ENCODE measurements at places on chromosomes 1 and 21. TPM values are rescaled to one million over a fixed set of nuclear protein-coding genes. Genes with fewer than 3 reads are reported as not detected.

Gene RHOU
- total RNA-seq = not detected

Gene PLA2G2D
- not detected for total RNA-seq

Gene CTH
- 23.0 TPM for total RNA-seq

GRCh38 chr1:244865028-244865371 is 657 bp upstream of the HNRNPU start:
- peak overlapping the region; percentile 97 for H3K4me3 ChIP-seq
- H3K4me1 ChIP-seq = peaks cover 32% of the 10 kb centered on the region
- peaks cover 31% of the 10 kb centered on the region for H3K36me3 ChIP-seq
- peak overlapping the region; percentile 73 for H3K27ac ChIP-seq
- DNase-seq = peak; percentile 70

- no peak overlapping the region for H3K27ac ChIP-seq
- H3K27me3 ChIP-seq = no peaks in the 10 kb centered on the region
- DNase-seq = no peak
- H3K4me3 ChIP-seq = no peak overlapping the region
Observed at GRCh38 chr1:167121375-167122120, 27.7 kb downstream of the STYXL2 start.

GRCh38 chr1:66930823-66931174 is 6.0 kb downstream of the MIER1 start:
- H3K4me1 ChIP-seq = peaks cover 66% of the 10 kb centered on the region
- no peaks in the 10 kb centered on the region for H3K27me3 ChIP-seq
- DNase-seq = peak; percentile 57
- H3K27ac ChIP-seq = peak overlapping the region; percentile 82
- peaks cover 6% of the 10 kb centered on the region for H3K36me3 ChIP-seq

GRCh38 chr1:31712068-31712467 is 8.3 kb upstream of the COL16A1 start:
- no peaks in the 10 kb centered on the region for H3K27me3 ChIP-seq
- DNase-seq = no peak
- H3K4me1 ChIP-seq = peaks cover 6% of the 10 kb centered on the region

Gene KCNT2
- total RNA-seq = not detected

DNA sequence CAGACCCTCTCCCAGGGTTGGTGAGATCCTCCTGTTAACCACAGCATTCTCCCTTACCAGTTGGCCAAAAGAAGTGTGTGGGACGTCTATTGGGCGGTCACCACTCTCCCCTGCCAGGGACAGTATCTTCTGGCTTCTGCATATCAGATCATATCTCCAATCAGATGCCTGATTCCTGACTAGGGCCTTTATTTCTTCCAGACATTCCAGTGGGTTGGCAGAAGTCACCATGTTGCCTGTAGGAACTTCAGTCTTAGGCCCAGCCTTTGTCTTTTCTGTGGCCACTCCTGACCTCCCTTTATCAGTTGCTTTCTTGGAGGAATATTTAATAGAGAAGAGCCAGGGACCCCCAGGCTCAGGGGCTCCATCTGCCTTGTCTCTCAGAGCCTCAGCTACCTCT is 130.4 kb upstream of the F3 start:
- no peaks in the 10 kb centered on the region for H3K36me3 ChIP-seq
- DNase-seq = no peak
- H3K4me1 ChIP-seq = no peaks in the 10 kb centered on the region
- H3K4me3 ChIP-seq = no peak overlapping the region
- no peak overlapping the region for H3K27ac ChIP-seq

Gene OLIG2
- not detected for total RNA-seq

DNA sequence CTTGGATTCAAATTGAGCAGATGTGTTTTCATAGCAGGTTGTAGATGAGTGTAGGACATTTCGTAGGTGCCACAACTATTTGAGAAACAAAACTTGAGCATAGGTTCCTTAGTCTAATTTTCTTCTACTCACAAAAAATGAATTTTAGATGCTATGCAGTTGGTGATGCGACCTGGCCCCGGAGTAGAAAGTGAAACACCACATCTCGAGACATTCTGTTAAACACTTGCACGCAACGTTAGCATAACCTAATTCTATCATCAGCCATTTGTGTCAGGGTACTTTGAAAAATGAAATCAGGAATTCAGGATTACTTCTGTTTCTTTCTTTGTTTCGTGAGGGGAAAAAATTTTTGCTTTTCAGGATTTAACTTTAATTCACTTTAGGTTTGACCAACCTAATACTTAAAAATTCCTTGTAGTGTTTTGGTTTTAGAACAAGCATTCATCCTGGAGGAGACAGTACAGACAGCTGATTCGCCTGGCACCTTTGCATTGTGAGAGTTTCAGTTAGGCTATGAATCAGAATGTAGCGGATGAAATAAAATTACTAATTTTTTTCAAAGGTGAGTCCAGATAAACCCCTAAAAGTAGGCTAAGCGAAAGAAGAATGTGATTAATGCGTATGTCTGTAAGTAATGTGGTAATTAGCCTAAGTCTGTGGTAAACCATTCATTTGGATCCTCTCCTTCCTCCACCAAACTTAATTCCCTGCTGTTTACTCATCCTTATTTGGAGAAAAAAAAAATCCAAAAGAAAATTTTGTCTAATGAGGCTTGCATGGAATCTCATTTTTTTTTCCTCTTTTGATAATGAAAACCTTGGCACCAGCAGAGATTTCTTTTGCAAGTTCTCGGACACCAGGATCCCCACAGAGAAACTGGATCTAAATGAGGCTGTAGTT is 44.9 kb downstream of the MAP3K21 start:
- no peak for DNase-seq
- H3K4me3 ChIP-seq = no peak overlapping the region
- no peaks in the 10 kb centered on the region for H3K27me3 ChIP-seq
- peaks cover 2% of the 10 kb centered on the region for H3K4me1 ChIP-seq
- no peaks in the 10 kb centered on the region for H3K36me3 ChIP-seq

Gene OPTC
- total RNA-seq = not detected

Gene FCRL6
- total RNA-seq = not detected

Gene FAM3B
- total RNA-seq = not detected

Gene NGF
- total RNA-seq = not detected

DNA sequence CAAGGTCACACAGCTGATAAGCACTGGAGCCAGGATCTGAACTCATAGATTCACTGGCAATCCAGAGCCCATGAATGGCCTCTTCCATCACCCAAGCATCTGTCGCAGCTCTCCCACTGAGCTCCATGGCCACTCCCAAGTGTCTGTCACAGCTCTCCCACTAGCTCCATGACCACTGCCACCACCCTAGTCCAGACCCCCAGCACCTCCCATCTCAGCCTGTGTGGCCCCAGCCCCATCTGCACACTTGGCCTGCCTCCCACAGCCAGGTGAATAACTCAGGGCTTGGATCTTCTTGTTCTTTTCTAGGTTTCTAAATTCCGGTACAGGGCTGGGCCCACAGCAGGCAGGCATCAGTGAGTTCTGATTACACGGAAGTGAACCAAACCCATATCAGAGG is 76.0 kb downstream of the GLIS1 start:
- no peaks in the 10 kb centered on the region for H3K27me3 ChIP-seq
- no peak for DNase-seq
- no peak overlapping the region for H3K27ac ChIP-seq
- no peaks in the 10 kb centered on the region for H3K36me3 ChIP-seq
- no peaks in the 10 kb centered on the region for H3K4me1 ChIP-seq

- no peaks in the 10 kb centered on the region for H3K27me3 ChIP-seq
- H3K4me1 ChIP-seq = peaks cover 23% of the 10 kb centered on the region
Observed at GRCh38 chr1:228366866-228367741, 39.5 kb downstream of the TRIM11 start.

Gene CFHR4
- not detected for total RNA-seq

Gene STIL
- total RNA-seq = 29.4 TPM

DNA sequence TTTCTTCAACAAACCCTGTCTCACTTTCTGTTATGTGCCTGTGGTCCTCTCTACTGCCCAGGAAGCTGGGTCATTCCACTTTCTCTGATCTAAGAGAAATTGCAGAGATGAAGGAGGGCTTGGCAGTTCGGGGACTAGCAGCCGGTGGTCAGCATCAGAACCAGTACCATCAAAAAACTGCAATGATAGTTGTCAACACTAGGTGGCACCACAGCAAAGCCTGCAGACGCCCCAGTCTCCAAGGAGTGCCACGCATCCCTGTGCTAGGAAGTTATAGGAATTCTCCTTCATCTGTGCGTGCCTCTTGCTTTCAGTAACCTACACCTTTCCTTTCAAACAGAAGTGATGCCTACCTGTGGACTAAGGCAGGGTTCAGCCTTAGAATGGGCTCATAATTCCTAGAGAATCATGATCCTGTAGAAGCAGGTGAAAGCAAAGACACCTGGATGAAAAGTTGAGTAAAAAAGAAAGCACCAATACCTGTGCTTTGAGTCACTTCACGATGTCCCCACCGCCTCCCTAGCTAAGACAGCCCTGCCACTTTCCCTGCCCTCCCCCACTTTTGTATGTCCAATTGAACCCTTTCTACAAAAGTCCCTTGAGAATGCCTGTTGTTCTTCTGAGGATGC is 129.2 kb downstream of the ADAMTS1 start:
- no peaks in the 10 kb centered on the region for H3K36me3 ChIP-seq
- no peak overlapping the region for H3K4me3 ChIP-seq
- no peak overlapping the region for H3K27ac ChIP-seq
- H3K4me1 ChIP-seq = no peaks in the 10 kb centered on the region

Gene DCST1
- total RNA-seq = not detected

- H3K27ac ChIP-seq = no peak overlapping the region
- H3K27me3 ChIP-seq = no peaks in the 10 kb centered on the region
- H3K4me1 ChIP-seq = no peaks in the 10 kb centered on the region
- no peaks in the 10 kb centered on the region for H3K36me3 ChIP-seq
Observed at GRCh38 chr1:99660496-99660895, 14.6 kb downstream of the PALMD start.

- H3K27me3 ChIP-seq = no peaks in the 10 kb centered on the region
- H3K4me3 ChIP-seq = no peak overlapping the region
- H3K4me1 ChIP-seq = no peaks in the 10 kb centered on the region
- H3K27ac ChIP-seq = no peak overlapping the region
Observed at GRCh38 chr1:51247022-51247421, 10.9 kb downstream of the RNF11 start.

DNA sequence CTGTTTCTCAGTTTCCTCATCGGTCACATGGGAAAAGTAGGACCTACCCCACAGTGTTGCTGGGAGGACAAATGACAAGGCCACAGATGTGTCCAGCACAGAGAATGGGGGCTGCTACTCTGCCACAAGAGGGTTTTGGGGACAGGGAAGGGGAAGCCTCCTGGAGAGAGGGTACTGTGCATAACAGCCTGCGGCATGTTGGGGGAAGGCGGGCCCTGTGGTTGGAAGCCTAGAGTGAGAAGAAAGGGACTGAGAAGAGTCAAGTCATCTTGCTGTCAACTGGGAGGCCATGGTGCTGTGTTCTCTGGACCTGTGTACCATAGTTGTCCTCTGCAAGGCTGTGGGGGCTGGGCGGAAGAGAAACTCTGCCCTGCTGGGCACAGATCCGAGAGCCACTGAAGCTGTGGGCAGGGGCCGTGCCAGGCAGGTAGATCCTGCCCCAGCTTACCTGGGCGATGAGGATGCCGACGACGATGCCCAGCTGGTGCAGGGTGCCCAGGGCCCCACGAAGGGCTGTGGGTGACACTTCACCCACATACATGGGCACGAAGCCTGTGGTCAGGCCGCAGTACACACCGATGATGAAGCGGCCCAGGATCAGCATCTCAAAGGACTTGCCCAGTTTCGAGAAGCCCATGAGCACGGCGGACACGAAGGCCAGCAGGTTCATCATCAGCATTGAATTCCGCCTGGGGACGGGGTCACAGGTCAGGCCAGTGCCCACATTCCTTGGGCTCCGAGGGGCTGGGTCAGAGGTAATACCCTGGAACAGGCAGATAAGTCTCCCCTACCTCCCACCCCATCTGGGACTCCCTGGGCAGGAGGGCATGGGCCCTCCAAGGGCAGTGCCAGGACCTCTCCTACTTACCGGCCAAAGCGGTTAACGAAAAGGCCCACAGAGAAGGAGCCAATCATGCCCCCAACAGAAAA is 28.2 kb downstream of the SLC2A1 start:
- no peak overlapping the region for H3K27ac ChIP-seq
- no peak overlapping the region for H3K4me3 ChIP-seq
- no peak for DNase-seq
- no peaks in the 10 kb centered on the region for H3K27me3 ChIP-seq

DNA sequence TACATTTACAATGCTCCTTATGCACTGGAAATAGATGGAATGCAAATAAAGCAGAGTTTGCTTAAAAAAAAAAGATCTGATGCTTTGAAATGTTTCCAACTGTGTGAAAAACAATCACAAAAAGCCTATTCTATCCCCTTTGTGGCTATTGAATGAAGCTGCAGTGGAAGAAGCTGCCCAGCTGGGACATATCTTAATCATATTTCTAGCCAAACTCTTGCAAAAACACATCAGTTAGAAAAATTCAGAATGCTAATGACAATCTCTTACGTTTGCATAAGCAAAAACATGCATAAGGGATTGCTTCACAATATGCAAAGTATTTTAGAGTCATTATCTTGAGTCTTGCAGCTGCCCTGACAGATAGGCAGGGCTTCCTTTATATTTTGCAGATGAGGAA is 526.4 kb upstream of the USP24 start:
- H3K4me1 ChIP-seq = no peaks in the 10 kb centered on the region
- H3K27me3 ChIP-seq = no peaks in the 10 kb centered on the region
- no peak overlapping the region for H3K4me3 ChIP-seq
- no peak for DNase-seq
- no peak overlapping the region for H3K27ac ChIP-seq

DNA sequence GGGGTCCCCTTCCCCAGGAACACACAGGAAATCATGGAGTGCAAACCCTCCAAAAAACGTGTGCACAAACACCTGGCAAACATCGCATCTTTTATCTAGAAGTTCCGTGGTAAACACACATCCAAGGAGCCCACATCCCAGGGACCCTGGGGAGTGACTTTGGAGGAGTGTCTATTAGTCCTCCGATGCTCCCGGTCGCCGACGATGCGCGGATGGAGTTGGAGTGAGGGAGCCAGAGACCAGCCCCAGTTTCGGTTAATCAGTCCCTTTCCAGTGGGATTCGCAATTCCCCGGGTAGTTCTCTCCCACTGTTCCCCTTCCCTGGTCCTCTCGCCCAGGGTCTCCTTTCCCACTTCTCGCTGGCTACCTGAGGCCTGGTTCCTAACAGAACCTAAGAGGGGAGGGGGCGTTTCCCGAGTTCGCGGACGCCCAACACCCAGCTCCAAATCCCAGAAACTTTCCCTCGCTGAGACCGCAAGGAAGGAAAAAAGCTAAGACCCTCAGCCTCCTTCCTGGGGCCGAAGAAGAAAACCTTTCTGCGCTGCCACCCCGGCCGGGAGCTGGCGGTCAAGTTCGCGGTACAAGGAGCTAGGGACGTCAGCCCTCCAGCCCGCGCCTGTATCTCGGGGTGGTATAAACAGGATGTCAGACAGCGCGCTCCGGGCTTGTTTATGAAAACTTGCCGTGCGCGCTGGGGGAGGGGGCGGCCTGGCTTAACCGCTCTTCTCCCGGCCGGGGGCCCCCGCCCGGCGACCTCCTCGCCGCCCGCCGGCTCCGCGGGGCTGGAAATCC is 787 bp downstream of the JAK1 start:
- peak; percentile 79 for DNase-seq
- no peak overlapping the region for H3K27ac ChIP-seq
- H3K36me3 ChIP-seq = no peaks in the 10 kb centered on the region
- H3K27me3 ChIP-seq = no peaks in the 10 kb centered on the region

Data from Karpas-422 (cell line).